ENCODE measurements at places on chromosomes 6 and 20.

DNA sequence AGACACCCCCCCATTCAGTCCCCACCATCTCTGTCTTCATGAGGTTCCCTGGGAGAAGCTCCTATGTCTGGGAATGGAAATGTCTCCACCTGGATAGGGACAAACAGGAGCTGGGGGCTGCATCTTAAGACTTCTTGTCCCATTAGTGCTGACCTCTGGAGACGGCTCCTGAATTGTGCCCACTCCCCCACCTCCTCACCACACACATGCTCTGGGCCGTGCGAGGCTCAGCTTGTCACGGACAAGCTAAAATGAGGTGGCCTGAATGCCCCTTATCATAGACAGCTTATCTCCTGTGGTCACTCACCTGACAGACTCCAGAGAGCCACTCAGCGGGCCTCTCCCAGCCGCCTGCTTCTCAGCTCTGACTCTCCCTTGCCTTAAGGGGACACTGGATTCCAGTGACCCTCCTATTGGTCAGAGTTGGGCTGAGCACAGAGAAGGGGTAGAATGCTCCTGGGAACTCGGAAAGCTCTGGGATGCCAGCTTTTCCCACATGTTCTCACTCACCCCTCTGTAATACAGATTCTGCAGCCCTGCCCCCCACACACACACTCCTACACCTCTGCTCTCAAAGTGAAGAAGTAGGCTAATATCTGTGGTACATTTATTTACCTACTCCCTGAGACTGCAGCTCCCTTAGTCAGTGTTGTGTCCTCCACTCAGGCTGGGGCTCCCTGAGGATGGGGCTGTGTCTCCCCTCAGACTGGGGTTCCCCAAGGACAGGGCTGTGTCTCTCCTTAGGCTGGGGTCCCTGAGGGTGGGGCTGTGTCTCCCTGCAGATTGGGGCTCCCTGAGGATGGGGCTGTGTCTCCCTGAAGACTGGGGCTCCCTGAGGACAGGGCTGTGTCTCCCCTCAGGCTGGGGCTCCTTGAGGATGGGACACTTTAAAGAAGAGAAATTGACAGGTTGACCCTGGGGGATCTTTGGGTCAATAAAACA is 167.5 kb downstream of the VEGFA start:
- no peak for DNase-seq

DNA sequence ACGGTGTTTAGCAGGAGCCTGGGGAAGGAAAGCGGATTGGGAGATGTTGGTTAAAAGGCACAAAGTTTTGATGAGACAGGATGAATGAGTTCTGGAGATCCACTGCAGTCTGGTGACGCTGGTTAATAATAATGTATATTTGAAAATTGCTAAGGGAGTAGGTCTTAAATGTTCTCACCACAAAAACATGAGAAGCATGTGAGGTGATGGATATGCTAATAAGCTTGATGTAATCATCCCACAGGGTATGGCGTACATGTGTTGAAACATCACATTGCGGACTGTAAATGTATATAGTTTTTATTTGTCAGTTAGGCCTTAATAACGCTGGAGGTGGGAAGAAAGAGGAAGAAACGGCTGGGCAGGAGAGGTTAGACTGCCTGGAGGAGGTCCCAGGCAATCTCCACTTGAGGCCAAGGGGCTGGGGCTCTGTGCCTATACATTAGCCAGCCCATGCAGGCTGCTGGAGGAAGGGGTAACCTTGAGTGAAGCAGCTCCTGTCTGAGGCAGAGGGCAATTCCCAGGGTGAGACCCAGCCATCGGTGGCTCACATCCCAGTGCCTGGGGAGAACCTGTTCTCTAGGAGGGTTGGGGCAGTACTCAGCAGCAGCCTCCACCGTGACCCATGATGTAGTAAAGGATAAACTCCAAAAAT is 188.2 kb upstream of the QKI start:
- DNase-seq, result no peak

DNA sequence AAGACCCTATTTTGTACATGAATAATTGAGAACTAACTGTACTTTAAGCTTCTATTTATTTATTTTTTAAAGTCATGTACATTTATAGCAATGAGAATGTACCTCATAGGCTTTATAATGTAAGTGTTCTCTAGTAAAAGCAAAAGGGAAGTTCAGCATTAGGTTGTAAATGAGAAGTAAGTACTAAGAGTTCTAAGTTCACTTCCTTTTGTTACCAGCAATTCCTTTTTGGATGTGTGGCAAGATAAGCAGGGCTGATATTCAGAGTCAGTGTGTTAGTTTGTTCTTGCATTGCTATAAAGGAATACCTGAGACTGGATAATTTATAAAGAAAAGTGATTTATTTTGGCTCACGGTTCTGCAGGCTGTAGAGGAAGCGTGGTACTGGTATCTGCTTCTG is 54.0 kb upstream of the CCN2 start:
- no peak for DNase-seq

- DNase-seq, result peak; percentile 54
Measured at GRCh38 chr6:111482188-111482958, 645 bp downstream of the REV3L start.

DNA sequence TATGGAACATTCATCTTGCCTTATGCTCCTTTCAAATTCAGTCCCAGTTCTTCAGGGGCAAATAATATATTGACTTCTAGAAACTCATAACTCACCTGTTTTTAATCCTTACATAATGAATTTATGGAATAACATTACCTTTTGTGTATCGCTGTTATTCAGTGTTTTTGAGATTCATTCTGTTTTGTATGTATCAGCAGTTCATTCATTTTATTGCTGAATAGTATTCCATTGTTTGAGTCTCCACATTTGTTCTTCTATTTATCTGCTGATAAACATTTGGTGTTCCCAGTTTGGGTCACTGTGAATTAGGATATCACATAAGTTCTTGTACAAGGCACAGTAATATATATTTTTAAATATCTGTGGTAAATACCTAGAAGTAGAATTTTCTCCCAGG is 5.1 kb downstream of the SEMG2 start:
- DNase-seq, result no peak

DNA sequence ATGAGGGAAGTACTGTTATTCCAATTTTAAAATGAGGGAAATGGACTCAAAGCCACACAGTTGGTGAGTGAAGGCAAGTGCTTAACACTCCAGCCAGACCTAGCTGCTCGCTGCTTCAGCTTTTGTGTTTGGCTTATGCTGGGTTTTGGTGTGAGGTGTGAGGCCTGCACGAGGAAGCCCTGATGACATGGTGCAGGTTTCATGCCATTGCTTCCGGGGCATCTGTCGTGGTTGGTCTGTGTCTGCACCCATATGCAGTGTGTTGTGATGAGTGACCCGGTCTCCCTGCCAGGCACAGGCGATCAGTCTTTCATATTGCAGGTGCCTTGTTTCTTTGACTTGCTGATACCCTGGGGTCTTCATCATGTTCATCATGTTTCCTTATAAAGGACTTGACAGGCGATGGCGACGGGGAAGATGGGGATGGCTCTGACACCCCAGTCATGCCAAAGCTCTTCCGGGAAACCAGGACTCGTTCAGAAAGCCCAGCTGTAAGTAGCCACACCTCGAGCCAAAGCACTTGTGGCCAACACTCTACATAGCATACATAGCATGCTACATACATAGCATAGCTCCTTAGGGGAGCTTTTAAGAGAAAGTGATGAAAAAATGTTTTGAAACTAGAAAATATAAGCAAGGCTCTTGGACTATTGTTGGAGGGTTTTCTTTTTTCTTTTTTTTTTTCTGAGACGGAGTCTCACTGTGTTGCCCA is 22.3 kb downstream of the DNMT3B start:
- no peak for DNase-seq

- DNase-seq, result no peak
Measured at GRCh38 chr6:74451953-74452352, 753.9 kb downstream of the COL12A1 start.

Measured in hematopoietic multipotent progenitor cell treated with erythropoietin and hydrocortisone succinate and interleukin-3 and kit ligand, for 15 days (in vitro differentiated cells).